Muscle of back (tissue), 13 donors: ENCODE measurements at places on chromosomes 16 and 17. TPM values are rescaled to one million over a fixed set of nuclear protein-coding genes. Genes with fewer than 3 reads are reported as not detected.

Gene TMC6
- 23.1 TPM for polyA plus RNA-seq

- DNase-seq, result peak; percentile 68
Measured at GRCh38 chr17:73091770-73092522, 542 bp downstream of the SLC39A11 start.

GRCh38 chr16:74449470-74449869 lies 28.2 kb upstream of the CLEC18B start:
- no peak for DNase-seq

Gene NHLRC4
- 0.93 TPM for polyA plus RNA-seq

Gene PPP4C
- 67.6 TPM for polyA plus RNA-seq

DNA sequence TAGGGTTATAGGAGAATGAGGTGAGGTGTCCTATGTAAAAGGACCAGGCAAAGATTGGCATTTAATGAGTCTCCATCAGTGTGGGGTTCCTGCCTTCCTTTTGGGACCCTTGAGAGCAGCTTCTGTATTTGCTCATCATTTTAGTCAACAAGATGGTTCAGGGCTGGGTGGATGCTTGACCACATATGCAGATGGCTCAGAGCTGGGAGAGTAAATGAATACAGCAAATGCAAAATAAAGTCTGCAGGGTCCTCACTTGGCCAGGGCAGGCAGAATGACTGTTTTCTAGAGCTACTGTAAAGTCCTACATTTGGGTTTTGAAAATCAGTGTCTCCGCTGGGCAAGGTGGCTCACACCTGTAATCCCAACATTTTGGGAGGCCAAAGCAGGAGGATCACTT lies 57.2 kb upstream of the ETV4 start:
- no peak for DNase-seq

Gene SP2
- polyA plus RNA-seq, result 18.3 TPM

GRCh38 chr17:2011411-2012371 lies 13.4 kb downstream of the RTN4RL1 start:
- no peak for DNase-seq

- DNase-seq, result no peak
Measured at GRCh38 chr17:71530248-71530647, 590.6 kb upstream of the SOX9 start.

GRCh38 chr16:4976079-4976478 lies 17.9 kb downstream of the SEC14L5 start:
- DNase-seq, result no peak

Gene KRTAP3-1
- not detected for polyA plus RNA-seq

- no peak for DNase-seq
Measured at GRCh38 chr17:43169561-43170139, 1.4 kb upstream of the NBR1 start.

GRCh38 chr17:46815474-46816353 lies 2.8 kb downstream of the WNT3 start:
- no peak for DNase-seq

DNA sequence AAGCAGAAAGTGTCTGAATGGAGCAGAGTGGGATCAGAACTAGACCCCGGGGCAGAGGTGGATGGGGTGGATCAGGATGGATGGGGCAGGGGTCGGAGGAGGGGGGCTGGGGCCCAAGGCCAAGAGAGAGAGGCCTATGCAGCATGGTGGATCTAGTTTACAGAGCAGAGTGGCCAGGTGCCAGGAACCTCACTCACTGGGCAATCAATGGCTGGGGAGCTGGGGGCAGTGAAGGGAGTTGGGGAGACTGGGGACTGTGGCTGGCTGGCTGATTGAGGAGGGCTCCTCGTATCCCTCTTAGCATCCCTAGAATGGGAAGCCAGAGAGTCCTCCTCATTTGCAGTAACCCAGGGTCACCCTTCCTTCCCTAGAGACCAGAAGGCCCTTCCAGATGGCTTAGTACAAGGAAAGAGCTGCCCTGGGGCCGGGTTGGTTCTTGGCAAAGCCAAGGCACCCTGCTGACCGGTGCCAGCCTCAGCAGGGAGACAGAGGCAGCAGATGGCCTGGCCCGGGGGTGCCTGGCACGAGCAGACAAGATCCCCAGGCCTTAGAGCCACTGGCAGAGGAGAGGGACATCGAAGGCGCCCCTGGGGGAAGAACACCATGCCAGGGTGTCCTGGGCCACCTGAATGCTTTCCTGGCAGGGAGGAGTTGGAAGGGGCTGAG lies 36.8 kb downstream of the SRCIN1 start:
- no peak for DNase-seq

DNA sequence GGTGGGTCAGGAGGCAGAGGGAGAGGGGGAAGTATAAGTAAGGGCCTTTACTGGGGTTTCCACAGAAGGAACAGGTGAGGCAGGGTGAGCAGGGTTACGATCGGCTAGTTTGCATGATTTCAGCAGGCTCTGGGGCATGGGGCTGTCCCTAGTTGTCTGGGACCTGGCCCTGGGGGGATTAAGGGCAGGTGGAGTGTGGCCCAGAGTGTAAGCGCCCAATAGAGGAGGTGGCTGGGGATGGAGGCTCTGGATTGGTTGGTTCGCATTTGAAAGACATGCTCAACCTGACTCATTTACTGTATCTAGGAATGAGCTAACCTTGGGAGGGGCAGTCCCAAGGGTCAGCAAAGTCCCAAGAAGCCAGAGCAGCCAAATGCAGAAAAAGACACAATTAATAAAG lies 230.3 kb downstream of the MAP2K4 start:
- DNase-seq, result no peak

GRCh38 chr17:74604200-74604599 lies 12.1 kb upstream of the CD300LD start:
- no peak for DNase-seq

Gene SNAI3
- 6.3 TPM for polyA plus RNA-seq

GRCh38 chr17:65966072-65966695 lies 225.7 kb downstream of the CEP112 start:
- no peak for DNase-seq

- no peak for DNase-seq
Measured at GRCh38 chr17:80364091-80364691, 50.8 kb upstream of the ENDOV start.

DNA sequence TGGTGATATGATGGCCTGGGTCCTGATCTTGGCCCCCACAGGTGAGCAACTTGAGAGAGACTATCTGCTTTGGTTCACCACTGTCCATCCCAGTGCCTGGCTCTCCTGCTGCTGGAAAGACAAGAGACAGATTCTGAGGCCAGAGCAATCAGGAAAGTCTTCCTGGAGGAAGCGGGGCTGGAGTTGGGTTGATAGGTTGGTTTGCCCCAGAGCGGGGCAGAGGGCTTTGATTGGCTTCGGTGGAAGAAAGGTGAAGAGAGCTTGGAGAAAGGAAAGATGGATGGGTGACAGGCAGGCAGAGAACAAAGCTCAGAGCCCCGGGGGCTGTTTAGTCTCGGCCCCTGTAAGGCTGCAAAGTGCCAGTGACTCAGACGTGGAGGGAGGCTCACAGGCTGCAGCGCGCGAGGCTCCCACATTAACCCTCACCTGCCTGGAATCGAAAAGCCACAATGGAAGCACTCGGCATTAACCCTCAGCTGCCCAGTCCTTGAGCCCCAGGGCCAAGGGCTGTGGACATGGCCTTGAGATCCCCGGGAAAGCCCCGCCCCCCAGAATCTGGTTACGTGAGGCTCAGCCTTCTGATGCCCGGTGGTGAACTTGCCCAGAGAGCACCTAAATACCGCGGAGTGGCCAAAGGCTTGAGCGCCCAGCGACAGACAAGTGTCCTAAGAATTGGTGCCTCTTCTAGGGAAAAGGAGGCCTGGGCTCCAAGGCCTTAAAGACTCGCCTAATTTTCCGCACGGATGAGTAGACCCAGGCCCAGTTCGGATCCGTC lies 996 bp upstream of the CPNE2 start:
- peak; percentile 22 for DNase-seq

DNA sequence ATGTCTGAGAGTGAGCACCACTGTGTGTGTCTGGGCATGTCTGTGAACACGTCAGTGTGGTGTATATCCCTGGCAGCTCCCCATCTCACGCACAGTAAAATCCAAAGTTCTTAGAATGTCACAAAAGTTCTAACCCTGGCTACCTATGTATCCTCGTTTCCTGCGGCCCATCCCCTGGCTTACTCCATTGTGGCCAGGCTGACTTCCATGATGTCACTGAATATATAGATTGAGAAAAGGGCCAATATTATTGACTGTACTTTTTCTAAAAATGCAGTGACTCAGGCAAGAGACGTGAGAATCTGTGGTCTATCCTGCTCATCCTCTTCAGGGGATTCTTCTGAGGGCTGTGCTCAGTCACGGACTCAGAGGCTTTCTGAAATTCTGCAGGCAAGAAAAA lies 963 bp upstream of the METTL22 start:
- DNase-seq, result no peak

DNA sequence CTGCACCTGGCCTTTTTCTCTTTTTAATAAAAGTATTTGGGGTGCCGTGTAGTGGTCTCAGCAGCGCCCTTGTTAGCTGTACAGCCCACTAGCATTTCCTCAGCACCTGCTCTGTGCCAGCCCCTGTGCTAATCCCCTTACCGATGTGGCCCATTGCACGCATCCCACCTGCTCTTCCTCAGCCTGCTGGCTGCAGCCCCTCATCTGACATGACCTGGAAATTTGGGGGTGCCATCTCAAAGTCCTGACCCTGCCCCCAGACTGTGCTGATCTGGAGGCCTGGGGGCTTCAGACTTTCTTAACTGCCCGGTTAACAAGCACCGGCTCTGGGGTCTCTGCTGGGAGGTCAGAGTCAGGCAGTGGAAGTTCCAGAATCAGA lies 10.4 kb downstream of the GPRC5C start:
- no peak for DNase-seq

GRCh38 chr17:31369266-31369665 lies 22.2 kb upstream of the RAB11FIP4 start:
- no peak for DNase-seq

Gene NUPR1
- 37.7 TPM for polyA plus RNA-seq

- peak; percentile 60 for DNase-seq
Measured at GRCh38 chr17:10295728-10296343, 77.0 kb downstream of the MYH13 start.

Gene RTN4RL1
- polyA plus RNA-seq, result 1.0 TPM

Gene NUP85
- 43.1 TPM for polyA plus RNA-seq

Gene PPM1E
- 0.91 TPM for polyA plus RNA-seq

Gene CX3CL1
- 3.1 TPM for polyA plus RNA-seq

DNA sequence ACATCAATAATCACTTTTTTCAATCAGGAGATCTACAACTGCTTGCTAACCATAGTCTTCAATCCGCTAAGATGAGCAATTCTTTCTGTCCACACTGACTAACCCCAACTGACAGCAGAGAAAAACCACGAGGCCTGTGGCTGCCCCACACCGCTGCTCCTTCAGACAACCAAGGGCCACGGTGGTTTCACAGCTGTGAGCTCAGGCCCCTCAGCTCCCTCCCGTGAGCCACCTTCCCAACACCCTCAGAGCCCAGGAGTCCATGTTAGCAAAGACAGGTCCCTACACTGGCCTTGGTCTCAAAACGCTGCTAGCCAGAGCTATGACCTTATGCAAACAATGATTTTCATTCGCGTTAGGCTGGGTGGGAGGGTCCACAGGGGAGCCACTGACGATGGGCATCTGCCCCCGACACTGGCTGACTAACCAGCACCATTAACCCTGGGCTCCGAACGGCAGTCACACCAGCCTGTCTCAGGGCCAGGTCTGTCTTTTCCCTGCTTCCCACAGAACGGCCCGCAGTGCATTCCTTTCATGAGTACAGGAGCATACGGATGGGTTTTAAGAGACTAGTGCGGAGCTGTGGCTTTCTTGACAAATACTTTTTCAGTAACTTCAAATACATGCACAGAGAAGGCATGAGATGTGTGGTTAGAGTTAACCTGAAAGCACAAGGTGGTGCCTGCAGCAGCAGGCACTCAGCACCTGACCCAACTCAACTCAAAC lies 67.3 kb downstream of the ANKRD11 start:
- DNase-seq, result no peak

DNA sequence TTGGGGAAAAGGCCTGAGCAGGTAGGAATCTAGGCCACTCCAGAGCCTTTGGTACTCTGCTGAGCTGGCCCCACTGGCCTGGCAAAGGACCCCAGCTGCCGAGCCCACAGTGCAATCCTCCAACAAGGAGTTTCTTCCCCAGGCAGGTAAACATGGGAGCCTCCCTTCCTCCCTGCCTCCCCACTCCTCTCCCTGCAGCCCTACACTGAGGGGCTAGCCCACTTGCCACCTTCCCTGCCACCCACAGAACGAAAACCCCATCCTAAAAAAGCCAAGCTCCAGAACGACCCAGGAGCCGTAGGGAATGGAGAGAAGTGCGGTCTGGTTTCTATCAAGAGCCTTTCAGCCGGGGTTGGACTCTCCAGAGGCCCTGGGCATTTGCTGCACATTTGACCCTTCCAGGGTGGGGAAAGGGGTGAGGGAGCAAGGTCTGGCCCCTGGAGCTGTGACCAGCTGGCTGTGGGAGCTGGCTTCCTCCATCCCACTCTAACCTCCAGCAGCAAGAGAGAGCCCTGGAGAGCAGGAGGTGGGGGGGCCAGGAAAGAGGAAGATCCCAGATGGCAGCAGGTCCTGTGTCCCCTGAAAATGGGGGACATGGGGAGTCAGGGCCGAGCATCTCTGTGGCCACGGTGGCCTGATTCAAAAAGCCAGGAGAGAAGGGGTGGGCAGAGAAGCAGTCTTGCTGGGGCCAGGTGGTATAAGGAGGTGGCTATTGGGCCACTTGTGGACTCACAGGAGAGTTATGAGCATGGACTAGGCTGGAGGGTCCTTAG lies 1.3 kb downstream of the HID1 start:
- DNase-seq, result no peak

- DNase-seq, result peak; percentile 90
Measured at GRCh38 chr17:77735566-77736198, 222.8 kb upstream of the TNRC6C start.

Gene SEPTIN1
- polyA plus RNA-seq, result 2.8 TPM

- peak; percentile 49 for DNase-seq
Measured at GRCh38 chr17:29549177-29549923, 17.5 kb downstream of the ABHD15 start.

DNA sequence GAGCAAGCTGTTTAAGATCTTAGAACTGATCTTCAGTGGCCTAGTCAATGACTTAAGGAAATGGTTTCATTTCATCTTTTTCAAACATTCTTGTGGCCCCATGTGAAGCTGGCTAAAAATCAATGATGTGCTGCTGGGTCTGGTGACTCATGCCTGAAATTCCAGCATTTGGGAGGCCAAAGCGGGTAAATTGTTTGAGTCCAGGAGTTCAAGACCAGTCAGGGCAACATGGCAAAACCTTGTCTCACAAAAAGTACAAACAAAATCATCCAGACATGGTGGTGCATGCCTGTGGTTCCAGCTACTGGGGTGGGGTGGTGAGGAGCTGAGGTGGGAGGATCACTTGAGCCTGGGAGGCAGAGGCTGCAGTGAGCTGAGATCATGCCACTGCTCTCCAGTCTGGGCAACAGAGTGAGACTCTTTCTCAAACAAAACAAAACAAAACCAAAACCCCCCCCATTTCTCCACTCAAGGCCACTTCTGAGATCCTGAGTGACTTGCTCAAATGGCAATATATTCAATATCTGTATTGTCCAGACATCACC lies 17.4 kb upstream of the COL1A1 start:
- peak; percentile 66 for DNase-seq

Gene PRDM7
- polyA plus RNA-seq, result not detected

Gene KRT15
- 0.62 TPM for polyA plus RNA-seq

DNA sequence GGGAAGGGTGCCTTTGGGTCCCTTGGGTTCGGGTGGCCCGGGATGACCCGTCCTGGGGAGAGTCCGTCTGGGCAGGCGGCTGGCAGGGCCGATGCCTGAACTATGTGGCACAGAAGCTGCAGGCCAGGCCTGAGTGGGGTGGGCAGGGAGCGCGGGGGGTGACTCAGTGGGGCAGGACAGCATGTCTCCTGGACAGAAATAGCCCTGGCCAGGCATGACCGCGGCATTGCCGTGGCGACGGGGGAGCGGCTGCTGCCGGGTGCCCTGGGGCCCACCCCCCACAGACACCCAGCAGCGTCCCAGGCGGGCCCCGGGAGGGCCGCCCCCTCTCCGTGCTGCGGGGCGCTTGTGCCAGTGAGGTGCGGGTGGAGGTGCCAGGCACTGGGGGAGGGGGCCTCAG lies 1.8 kb upstream of the C1QTNF8 start:
- DNase-seq, result no peak
